Naive B cell (primary cell): ENCODE measurements at places on chromosomes 6 and 20. TPM values are rescaled to one million over a fixed set of nuclear protein-coding genes. Genes with fewer than 3 reads are reported as not detected.

GRCh38 chr6:122652431-122652830 lies 42.2 kb downstream of the PKIB start:
- no peak for DNase-seq

GRCh38 chr20:48737434-48738093 lies 90.2 kb downstream of the PREX1 start:
- DNase-seq: no peak

DNA sequence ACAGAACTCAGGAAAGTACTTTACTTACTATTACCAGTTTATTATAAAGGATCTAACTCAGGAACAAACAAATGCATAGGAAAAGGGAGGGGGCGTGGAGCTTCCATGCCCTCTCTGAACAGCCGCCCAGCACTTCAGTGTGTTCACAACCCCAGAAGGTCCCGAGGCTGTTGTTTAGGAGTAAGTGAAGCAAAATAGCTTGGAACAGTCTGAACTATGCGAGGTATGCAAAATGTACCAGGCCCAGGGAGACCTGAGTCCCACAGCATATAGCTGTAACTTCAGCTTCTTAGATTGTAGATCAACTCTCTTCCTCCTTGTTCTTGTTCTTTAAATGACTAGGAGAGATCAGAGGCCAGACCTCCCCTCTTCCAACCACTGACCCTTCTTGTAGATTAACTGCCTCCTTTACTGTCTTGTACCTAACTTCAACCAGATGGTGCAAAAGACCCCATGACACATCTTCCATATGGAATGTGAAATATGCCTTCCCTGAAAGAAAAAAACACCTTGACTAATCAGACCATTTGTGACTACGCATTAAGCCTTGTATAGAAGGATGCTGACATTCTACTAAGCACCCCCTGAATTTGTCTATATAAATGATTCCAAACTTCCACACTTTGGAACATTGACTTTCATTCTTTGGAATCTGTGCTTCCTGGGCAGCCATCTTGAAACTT lies 98.8 kb upstream of the SNX9 start:
- no peak for DNase-seq

DNA sequence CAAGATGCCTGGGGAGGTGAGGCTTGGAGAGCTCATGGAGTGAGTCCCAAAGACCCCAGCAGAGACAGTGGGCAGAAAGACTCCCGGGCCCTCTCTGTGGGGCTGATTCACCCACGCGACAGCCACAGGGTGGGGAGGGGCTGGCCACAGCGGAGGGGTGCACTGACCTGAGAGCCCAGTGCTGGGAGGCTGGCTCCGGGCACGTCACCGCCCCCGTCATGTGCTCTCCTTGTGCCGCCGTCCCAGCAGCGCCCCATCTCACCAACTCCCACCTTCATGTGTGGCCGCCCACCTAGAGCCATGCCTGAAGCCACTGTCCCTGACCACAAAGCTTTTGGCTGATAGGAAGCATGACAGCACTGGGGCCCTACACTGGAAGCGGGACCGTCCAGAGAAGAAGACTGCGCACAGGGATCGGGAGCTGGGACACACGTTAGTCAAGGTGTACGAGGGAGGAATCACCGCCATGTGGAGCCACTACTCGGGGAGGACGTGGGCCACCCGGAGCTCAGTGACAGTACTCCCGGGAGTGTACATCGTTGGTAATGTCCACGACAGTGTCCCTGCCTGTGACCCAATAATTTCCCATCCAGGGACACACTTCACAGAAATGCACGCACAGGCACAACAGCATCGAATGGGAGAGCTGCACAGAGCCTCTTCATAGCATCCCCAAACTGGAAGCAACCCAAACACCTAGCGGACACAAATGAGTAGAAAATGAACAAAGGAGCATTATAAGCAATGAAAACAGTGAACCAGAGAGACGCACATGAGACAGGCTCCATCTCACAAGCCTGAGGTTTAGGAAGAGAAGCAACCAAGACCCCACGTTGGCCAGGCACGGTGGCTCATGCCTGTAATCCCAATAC lies 28.4 kb upstream of the FOXC1 start:
- DNase-seq: no peak

DNA sequence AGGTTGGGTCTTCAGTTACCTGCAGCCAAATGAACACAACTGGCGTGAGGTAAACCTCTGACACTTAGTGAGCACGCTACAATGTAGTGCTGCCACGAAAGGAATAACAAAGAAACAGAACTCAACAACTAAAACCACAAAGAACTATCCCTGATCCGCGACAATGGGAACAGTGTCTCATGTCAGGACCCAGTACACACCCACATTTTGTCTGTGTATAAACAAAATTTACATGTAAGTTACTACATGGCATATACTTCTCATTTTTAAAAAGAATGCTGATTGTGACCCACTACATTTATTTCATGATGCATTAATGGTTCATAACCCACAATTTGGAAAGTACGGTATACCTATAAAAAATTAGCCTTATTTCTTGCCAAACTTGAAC lies 14.1 kb downstream of the FKBP1A start:
- no peak for DNase-seq

Gene RAD21L1
- not detected for polyA plus RNA-seq
